ENCODE measurements at places on chromosomes 4 and X.

GRCh38 chr4:93351846-93352245 is 476.7 kb upstream of the ATOH1 start:
- no peak for DNase-seq

GRCh38 chr4:188107931-188108843 is 1.2 kb downstream of the TRIML2 start:
- DNase-seq: no peak

- no peak for DNase-seq
Observed at GRCh38 chr4:24753519-24753918, 41.9 kb upstream of the SOD3 start.

GRCh38 chr4:122562449-122562848 is 58.4 kb downstream of the IL21 start:
- no peak for DNase-seq

- DNase-seq: no peak
Observed at GRCh38 chr4:112253382-112254000, 21.9 kb downstream of the AP1AR start.

GRCh38 chrX:30906726-30907125 is 17.7 kb upstream of the TAB3 start:
- no peak for DNase-seq

DNA sequence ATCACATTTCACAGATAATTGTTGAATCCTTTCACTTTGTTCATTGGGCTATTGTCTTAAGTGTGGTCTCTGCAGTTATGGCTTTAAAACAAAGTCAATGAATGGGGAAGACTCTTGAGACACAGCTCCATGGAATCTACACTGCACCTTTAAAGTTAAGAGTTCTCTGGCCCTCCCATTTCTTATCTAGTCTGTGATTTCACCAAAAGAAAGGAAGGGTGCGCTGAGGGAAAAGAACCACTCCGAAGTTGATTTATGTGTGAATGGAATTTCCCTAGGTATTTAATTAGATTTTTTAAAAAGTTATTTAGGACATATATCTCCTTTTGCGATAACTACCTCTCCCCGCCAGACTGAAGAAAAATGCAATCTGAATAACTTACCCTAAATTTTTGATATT is 2.5 kb downstream of the SEPTIN11 start:
- no peak for DNase-seq

- DNase-seq: no peak
Observed at GRCh38 chr4:73703320-73703719, 37.0 kb upstream of the CXCL8 start.

- no peak for DNase-seq
Observed at GRCh38 chrX:122087341-122087740, 1039.9 kb downstream of the GLUD2 start.

DNA sequence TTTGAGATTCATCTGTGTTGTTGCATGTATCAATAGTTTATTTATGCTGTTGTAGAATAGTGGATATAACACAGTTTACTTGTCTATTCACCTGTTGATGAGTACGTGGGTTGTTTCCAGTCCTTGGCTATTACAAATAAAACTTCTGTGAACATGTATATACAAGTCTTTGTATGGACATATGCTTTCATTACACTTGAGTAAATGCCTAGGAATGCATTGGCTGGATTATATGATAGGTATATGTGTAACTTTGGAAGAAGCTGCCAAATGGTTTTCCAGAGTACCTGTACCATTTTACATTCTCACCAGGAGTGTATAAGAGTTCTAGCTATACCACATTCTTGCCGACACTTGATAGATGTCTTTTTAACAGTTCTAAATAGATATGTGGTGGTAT is 16.5 kb downstream of the ART3 start:
- DNase-seq: no peak

DNA sequence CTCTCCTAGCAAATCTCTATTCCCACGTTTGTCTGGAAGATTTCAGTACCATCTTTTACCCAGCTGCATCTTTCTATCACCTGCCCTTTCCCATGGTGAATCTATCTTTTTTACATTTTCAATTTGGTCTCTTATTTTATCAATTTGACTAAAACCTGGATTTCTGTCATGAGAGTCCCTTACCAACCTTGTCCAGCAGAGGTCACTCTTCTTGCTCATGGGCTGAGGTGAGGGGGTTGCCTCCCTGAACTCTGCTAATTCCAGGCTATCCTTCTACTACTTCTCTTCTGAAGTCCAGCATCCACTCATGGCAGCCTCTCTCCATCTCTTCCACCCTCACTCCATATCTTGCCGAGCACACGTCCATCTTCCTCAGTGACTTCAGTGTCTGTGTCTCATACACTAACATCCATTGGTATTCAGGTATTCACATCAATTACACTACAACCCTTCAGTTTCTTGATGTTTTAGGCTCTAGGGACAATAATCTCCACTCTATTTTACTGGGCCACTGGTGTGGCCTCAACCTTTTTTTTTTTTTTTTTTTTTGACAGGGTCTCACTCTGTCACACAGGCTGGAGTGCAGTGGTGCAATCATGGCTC is 17.8 kb upstream of the ZNF827 start:
- DNase-seq: peak; percentile 5

DNA sequence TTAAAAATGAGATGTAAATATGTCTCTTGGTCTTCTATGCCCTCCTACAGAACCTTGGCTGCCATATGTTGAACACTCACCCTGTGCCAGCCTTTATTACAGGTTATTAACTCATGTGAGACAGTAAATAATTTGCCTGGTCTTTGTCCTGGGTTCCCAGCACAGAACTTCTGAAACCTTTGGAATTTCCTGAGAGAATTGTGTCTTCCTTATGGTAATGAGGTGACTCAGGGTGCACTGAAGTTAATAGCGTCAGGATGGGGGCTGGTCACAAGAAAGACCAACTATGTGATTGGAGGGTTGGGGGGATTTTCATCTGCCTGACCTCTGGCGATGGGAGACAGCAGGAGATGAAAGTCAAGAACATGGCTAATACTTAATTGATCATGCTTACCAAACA is 289.8 kb upstream of the STS start:
- no peak for DNase-seq

DNA sequence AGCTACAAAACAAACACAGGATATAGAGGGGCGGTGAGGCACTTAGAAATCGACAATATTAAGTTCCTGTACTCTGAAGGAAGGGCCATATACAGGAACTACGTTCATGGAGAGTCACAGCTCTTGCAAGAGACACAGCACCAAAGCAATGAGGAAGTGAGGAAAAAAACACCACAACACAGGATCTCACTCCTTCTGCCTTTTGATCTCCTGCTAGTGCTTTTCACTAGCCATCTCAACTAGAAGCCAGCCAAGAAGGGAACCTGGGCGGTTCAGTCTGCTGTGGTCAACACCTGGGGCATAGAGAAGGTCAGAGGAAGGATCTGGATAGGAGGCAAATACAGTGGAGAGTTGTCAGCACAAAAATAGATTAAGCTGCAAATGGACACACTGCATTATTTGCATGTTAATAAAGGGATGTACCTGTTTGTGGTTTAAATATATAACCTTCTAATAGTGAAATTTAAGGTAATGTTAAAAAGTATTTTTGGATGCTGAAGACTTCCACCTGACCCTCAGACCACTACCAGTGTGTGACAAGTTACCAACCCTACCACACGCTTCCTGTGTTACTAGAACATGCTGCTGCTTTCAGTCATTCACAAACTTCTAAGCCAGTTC is 104.6 kb downstream of the DTHD1 start:
- peak; percentile 69 for DNase-seq

DNA sequence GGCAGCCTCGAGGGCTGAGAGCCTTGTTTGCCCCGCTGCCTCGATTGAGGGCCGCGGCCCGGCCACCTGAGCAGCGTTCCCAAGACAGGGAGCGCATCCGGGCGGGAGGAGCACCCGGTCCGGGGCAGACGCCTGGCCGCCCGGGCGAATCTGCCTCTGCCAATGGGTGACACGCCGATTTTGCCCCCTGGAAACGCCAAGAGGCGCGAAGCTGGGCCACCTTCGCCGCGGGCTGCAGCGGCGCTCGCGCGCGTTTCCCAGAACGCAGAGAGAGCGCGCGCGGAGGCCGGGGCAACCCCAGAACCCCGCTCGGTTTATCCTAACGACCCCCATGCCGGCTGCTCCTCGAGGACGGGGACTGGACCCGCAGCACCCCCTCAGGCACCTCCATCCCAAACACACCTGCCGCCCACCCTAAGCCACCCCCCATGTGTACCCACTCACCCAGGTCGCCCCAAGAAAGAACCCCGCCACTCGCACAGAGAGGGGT is 575 bp downstream of the MAP7D2 start:
- DNase-seq: no peak

GRCh38 chr4:175407926-175408325 is 404.1 kb downstream of the GPM6A start:
- DNase-seq: no peak

DNA sequence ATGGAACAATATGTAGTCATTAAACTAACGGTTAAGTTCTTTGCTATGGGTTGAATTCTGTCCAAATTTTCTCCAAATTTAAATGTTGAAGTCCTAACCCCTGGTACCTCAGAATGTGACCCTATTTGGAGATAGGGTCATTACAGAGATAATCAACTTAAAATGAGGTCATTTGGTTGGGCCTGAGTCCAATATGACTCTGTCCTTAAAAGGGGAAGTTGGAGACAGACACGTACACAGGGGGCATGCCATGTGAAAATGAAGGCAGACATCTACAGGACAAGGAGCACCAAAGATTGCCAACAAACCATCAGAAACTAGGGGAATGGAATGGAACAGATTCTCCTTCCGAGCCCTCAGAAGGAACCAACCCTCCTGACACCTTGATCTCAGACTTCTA is 492.0 kb upstream of the FTHL17 start:
- no peak for DNase-seq

DNA sequence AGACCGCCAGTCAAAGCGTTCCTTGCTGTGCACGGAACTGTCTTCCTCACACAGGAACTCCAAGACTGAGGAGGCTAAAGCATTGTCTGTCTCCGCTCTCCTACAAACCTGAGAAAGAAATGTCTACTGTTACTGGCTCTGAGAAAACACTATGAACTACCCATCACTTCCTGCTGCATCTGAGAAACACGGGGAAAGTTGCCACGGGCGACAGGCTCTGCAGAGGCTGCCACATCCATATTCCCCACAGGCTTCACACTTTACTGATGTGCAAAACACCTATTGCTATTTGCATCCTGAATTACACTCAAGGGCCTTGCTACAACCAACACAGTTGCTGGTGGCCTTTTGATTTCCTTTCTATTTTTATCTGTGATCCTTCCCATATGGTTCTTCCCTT is 59.0 kb downstream of the AFAP1 start:
- DNase-seq: no peak

DNA sequence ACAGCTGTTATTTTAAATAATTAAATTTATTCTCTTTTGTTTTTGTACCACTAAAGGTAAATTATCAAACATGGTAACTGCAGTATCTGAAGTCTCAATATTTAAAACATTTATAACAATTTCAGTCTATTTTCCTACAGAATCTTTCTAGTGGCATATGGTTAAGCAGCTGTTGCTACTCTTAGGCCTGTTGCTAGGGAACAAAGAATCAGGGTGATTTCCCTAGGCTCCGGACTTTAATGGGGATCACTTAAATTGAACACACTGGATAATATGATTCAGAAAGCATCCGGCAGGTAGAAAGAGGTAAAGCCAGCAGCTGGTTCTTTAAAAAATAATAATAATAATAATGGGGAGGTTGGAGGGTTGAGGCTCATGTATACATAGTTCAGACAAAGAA is 17.6 kb downstream of the FBXO8 start:
- DNase-seq: no peak

GRCh38 chrX:12891915-12892506 is 14.4 kb upstream of the TLR8 start:
- DNase-seq: no peak

- DNase-seq: no peak
Observed at GRCh38 chr4:82402196-82402775, 28.0 kb downstream of the HNRNPDL start.

DNA sequence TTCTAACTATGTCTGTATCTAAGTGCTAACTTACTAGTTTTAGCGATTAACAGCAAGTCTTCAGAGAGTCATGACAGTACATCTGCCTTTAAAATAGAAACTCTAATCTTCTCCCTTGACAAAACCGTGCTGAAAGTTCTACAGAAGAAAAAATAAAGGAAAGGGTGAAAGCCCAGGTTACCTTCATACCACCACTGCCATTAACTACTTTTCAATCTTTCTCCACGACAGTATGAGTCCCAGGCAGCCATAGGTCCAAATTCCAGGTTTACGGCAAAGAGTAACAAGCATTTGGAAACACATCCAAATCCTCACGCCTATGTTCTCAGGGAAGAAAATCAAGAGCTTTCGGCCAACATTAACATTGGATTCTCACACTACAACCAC is 12.4 kb upstream of the ZCCHC13 start:
- no peak for DNase-seq

GRCh38 chr4:152176627-152177214 is 359.2 kb downstream of the FBXW7 start:
- no peak for DNase-seq

DNA sequence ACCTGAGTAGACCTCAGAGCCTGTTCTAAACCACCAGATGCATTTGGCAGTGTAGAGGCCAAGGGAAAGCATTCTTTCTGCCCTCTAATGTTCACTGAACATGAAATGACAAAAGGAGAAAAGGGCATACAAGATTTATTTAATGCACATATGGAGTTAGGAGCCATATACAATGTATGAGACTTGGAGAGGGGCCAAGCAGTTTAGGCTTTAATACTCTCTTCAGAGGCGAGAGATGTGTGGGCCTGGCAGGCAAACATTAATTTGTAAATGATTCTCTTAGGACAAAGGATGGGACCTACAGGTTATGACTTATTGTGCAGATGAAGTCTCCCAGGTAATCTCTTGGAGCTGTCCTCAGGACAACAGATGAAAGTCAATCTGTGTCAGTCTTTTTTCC is 631.9 kb downstream of the ADGRL3 start:
- DNase-seq: no peak

- no peak for DNase-seq
Observed at GRCh38 chrX:8849458-8849857, 48.3 kb upstream of the FAM9A start.

DNA sequence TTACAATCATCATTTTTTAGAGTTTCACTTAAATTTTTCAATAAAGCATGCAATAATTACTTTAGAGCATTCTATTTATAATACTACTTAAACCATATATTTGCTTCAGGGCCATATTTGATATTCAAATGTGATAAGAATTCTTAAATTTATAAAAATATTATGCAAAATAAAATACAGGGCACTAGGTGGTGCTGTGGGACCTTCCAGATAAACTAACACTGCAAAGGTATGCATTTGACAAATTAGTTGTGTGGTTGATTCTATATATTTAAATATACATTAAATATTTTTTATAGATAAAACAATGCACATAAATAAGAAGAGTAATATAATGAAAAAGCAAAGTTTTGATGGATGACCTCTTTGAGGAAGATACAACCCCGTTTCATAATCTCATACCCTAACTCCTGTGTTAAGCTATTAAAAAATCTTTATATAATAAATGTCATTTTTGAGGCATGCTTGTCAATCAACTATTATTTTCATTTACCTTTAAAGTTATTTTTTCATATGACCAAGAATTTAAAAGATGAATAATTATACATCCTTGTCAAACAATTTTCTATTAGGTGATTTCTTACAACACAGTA is 128.4 kb downstream of the REELD1 start:
- DNase-seq: peak; percentile 7

GRCh38 chr4:34293459-34293858 is 1950.9 kb downstream of the ARAP2 start:
- DNase-seq: no peak

Measured in naive thymus-derived CD8-positive, alpha-beta T cell (primary cell).